ENCODE measurements at places on chromosomes 3 and 15. TPM values are rescaled to one million over a fixed set of nuclear protein-coding genes. Genes with fewer than 3 reads are reported as not detected.

Gene CYP1A2
- polyA plus RNA-seq = not detected

Gene CATSPER2
- polyA plus RNA-seq = 2.5 TPM

Gene PRSS50
- not detected for polyA plus RNA-seq

Gene COMMD4
- 39.2 TPM for polyA plus RNA-seq

Gene CEP70
- 19.0 TPM for polyA plus RNA-seq

Gene TLE3
- 32.5 TPM for polyA plus RNA-seq

Gene RBM5
- polyA plus RNA-seq = 179 TPM

Measured in hindlimb muscle (tissue), 1 donor.